ENCODE measurements at places on chromosomes 7 and 10.

DNA sequence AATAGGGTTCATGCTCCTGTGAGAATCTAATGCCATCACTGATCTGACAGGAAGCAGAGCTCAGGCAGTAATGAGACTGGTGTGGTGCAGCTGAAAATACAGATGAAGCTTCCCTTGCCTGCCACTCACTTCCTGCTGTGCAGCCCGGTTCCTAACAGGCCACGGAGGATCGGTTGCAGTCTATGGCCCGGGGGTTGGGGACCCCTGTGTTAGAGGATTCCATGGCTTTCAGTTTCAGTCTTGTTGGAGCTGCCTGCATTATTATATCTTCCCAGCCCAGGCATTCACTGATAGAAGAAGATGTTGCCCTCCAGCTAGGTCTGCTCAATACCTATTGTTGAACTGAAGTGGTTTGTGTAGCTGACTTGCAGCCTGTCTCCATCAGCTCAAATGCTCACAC, 1298.8 kb downstream of the TYW1 start:
- DNase-seq = no peak

- no peak for DNase-seq
These were observed 665 bp upstream of the SRRT start for GRCh38 chr7:100874300-100874576.

GRCh38 chr7:141649137-141649864, 52.7 kb downstream of the DENND11 start:
- DNase-seq = no peak

- no peak for DNase-seq
These were observed 1339.4 kb downstream of the XPNPEP1 start for GRCh38 chr10:108583877-108584276.

DNA sequence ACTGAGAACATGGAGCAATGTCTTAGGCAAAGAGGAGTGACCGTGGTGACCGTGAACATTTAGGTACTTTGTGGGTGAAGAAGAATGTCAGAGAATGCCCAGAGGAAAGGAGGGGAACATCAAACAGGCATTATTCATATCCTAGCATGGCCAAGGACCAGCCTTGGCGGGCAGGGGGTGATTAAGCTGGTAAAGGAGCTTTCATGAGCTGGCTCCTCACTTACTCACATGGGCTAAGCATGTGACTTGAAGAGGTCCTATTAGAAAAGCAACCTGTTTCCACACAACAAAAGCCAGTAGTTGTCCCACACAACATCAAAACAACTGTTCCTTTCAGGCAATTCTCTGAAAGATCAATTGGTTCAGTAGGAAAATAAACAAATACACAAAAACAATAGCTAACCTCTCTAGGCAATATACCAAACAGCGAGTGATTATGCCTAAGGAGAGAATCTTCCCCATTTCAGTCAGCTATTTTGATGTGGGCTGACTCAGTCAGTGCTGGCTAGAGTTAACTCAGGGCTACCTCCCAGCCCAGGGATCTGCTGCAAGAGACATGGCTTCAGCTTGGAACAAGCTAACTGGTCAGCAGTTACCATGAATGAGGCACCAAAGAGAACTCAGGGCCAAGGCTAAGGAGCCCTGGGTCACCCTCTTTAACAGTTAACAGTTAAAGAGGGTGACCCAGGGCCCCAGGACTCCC, 283.5 kb downstream of the ARHGAP12 start:
- no peak for DNase-seq

Data from activated effector memory CD4-positive, alpha-beta T cell treated with Interleukin-2 at 50 U/mL for 16 hours (primary cell).